ENCODE measurements at places on chromosomes 4 and X.

GRCh38 chr4:150089732-150090131 lies 11.5 kb downstream of the DCLK2 start:
- no peak for DNase-seq

DNA sequence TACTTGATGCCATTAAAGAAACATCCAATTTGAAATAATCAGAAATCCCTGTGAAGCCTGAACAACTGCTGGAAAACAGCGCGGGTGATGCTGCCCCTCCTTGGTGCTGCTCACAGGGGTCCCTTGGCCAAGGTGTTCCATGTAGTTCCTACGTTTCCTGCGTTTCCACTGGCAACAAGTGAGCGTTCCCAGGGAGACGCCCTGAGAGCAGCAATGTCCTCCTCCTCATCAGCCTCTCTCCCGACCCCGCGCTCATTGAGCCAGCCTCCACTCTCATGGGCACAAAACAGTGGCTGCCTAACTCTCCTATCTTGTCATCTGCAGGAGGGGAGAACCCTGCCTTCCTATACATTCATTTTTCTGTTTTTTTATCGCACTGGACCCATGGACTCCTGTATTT lies 18.9 kb downstream of the LETM1 start:
- no peak for DNase-seq

DNA sequence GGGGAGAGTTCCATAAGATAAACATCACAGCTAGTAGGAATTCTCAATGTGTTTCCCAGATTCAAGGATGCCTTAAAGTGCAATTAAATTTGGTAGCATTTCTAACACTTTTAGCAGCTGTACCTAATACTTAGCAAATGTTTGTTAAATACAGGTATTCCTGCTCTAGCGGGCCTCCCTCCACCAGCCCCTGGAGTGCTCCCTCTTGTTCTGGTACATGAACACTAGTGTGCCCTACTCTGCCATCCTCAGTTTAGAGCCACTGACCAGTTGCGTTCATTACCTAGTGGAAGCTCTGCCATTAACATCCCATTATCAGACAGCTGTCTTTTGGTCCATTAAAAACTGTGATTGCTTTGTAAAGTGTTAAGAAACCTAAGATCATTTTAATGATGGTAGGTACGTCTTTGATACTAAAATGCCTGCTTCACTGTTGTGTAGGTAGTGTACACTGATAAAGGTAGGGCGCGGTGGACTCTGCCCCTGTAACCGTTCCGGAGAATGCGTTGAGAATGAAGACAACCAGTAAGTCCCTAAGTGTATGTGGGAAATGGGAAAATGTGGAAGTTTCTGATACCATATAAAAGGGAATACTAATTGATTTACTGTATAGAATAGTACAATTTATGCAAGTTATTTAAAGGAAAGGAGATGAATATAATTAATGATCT lies 21.7 kb downstream of the KIAA0232 start:
- no peak for DNase-seq

DNA sequence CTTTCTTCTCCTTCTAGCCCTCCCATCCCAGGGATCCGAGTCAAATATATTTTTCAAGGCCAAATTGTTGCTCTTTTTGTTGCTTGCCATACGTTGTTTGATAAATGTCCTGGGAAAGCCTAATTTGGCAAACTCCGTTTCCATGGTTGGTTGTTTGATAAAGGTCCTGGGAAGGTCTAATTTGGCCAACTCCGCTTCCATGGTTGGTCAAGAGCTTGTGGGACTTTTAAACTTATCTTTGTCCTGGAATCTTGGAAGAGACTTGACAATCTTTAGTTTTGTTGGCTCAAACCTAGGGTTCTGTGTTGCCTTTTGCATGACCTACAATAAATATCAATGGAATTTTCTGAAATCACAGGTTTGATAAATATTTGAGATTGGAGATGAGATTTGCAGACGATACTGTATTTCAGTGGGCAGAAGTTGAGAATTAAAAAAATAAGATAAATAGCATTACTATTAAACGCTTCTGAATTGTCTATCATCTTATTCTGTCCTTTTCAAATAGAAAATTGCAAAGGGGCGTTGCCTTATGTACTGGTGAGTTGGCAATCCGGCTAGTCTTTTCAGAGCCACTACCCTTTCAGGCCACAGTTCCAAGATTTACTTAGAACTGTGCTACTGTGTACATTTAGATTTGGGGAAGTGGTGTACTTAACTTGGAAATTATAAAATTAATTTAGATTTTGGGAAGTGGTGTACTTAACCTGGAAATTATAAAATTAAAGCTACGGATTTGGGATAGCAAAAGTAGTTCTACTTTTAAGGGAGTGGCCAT lies 804 bp downstream of the OSTC start:
- no peak for DNase-seq

DNA sequence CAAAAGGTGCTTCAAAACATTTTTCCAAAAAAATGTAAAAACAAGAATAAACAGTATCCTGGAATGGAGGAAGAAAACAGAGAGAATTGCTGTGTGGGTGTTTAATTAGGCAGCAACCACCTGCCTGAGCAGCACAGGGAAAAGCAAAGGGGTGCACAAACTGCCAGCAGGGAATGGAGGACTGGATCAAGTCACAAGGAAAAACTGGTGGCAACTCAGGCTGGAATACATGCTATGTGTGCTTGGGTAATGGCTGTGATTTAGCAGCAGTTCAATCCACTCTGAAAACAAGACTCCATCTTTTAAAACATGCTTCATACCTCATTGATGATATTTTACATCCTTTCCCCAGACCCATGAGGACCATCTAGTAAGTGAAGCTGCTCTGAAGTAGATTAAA lies 179.5 kb downstream of the HS6ST2 start:
- DNase-seq = no peak

DNA sequence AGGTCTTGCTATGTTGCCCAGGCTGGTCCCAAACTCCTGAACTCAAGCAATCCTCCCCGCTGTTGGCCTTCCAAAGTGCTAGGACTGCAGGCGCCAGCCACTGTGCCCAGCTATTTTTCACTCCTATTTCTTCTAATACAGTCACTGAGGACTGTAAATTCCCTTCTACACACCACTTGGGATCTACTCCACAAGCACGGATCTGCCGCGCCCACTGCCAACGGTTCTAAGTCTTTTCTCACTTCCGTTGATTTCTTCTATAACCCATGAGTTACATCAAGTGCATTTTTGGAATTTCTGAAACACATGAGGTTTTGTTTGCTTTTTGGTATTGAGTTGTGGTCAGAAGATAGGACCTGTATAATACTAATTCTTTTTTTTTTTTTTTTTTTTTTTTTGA lies 48.6 kb downstream of the FAM53A start:
- DNase-seq = no peak

DNA sequence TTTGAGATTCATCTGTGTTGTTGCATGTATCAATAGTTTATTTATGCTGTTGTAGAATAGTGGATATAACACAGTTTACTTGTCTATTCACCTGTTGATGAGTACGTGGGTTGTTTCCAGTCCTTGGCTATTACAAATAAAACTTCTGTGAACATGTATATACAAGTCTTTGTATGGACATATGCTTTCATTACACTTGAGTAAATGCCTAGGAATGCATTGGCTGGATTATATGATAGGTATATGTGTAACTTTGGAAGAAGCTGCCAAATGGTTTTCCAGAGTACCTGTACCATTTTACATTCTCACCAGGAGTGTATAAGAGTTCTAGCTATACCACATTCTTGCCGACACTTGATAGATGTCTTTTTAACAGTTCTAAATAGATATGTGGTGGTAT lies 16.5 kb downstream of the ART3 start:
- DNase-seq = no peak

DNA sequence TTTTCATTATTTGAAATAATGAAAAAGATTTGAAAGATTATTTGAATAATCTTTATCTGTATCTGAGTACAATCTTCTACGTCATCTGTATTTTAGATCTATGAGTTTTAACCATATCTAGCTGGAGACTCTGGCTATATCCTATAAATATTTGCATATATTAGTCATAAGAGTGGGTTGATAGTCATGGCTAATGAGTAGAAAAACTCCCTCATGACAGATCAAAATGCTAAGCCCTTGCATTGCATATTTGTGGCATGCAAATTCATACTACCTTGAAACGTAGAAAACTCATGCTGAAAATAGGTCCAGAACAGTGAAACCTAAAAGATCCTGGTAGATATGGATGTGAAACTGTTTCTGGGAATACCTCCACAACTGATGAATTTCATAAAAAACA lies 291.3 kb downstream of the GALNTL6 start:
- no peak for DNase-seq

DNA sequence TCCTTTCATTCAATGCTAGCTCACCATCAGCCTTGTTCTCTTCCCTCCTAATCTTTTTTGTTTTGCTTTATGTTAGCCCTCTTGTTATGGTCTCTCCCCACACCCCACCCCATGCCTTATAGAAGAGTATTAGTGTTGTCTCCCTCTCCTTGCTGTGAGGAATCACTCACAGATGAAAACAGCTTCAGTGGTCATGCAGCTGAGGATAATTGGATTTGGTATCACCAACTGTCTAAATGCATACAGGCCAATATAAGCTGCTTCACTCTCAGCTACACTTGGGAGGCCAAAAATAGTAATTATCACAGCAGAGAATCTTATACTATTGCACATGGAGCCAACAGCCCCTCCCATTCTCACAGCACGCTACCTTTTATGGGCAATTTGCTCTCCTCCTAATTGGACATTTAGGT lies 494.6 kb upstream of the FAM241A start:
- no peak for DNase-seq

- DNase-seq = peak; percentile 1
Measured at GRCh38 chr4:22573198-22573597, 57.3 kb upstream of the ADGRA3 start.

Data from GM04504 (cell line).